ENCODE measurements at places on chromosomes 3 and 15.

DNA sequence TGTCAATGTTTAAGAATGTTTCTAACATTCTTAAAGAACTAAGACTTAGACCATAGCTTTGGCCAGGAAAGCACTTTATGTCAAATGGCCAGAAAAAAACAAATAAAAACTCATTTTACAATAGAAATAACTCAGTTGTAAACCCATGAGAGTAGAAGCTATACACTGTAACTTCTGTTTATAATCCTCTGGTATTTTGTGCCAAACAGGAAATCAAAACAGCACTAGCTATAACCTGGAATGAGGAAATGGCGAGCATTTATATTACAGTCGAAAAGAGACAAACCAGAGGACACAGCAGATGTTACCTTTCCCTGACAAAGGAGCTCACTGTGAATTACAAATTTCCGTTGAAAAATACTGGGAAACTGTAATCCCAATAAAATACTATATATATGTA, 10.3 kb downstream of the GK5 start:
- H3K27me3 ChIP-seq = no peaks in the 10 kb centered on the region
- H3K27ac ChIP-seq = no peak overlapping the region
- DNase-seq = no peak
- peaks cover 7% of the 10 kb centered on the region for H3K4me1 ChIP-seq

DNA sequence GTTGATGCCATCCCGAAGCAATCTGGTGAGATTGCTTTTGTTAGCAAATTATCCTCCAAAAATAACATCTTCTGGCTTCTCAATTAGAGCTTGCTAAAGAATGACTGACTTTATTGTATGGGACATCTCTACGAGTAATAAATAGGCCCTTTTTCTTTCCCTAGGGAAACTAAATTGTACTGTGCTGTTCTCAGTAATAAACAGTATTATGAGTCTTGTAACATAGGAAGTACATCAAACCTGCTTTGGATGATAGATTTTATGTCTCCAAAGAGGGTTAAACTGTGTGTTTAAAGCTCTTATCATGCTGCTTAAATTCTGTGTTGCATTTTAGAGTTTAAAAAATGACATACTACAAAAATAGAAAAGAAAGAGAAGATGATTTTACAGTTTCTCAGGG, 153.4 kb upstream of the THRB start:
- H3K4me1 ChIP-seq = no peaks in the 10 kb centered on the region
- no peaks in the 10 kb centered on the region for H3K36me3 ChIP-seq
- no peak overlapping the region for H3K27ac ChIP-seq
- no peak for DNase-seq

DNA sequence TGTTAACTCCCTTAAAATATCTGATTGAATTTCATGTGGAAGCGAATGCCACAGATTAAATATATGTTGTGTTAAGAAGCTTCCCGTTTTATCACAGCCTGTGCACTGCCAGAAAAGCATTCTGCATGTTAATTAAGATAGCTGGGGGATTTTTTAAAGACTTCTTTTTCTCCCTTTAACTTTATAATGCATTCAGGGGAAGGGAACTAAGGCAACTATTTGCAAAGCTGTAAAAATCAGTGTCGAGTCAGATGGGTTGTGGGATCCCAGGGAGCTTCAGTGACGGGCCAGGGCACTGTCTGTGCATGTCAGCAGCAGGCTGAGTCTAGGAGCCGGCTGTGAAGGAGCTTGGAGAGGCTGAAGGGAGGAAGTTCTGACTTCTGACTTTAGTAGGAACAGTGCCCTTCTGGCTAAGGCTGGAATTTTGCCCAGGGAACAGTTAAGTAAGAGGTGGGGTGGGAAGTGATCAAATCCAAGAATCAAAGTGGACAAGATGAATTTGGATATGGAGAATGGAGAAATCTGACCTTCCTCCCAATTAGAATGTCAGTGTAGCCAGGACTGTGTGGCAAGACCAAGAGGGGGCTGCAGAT, 77.7 kb downstream of the ABHD5 start:
- DNase-seq = no peak
- H3K27ac ChIP-seq = no peak overlapping the region
- H3K4me3 ChIP-seq = no peak overlapping the region

DNA sequence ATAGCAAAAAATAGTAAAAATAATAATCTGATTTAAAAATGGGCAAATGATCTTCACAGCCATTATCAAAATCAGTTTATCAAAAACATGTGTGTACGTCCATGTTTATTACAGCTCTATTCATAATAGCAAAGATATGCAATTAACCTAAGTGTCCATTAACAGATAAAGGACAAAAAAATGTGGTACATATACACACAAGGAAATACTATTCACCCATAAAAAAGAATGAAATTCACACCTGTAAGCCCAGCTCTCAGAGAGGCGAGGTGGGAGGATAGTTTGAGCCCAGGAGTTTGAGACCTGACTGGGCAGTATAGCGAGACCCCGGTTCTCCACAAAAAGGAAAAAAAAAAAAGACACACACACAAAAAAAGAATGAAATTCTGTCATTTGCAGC, 82.6 kb upstream of the PPIB start:
- H3K4me3 ChIP-seq = no peak overlapping the region
- H3K27ac ChIP-seq = no peak overlapping the region
- no peaks in the 10 kb centered on the region for H3K36me3 ChIP-seq
- DNase-seq = no peak
- no peaks in the 10 kb centered on the region for H3K27me3 ChIP-seq

GRCh38 chr15:66598095-66598815, 32.5 kb upstream of the LCTL start:
- H3K36me3 ChIP-seq = no peaks in the 10 kb centered on the region
- no peaks in the 10 kb centered on the region for H3K27me3 ChIP-seq
- H3K4me1 ChIP-seq = no peaks in the 10 kb centered on the region
- DNase-seq = no peak
- no peak overlapping the region for H3K27ac ChIP-seq
- no peak overlapping the region for H3K4me3 ChIP-seq

- no peak overlapping the region for H3K27ac ChIP-seq
- H3K4me3 ChIP-seq = no peak overlapping the region
- no peaks in the 10 kb centered on the region for H3K27me3 ChIP-seq
Observed at GRCh38 chr3:133455960-133456359, 56.1 kb downstream of the BFSP2 start.

DNA sequence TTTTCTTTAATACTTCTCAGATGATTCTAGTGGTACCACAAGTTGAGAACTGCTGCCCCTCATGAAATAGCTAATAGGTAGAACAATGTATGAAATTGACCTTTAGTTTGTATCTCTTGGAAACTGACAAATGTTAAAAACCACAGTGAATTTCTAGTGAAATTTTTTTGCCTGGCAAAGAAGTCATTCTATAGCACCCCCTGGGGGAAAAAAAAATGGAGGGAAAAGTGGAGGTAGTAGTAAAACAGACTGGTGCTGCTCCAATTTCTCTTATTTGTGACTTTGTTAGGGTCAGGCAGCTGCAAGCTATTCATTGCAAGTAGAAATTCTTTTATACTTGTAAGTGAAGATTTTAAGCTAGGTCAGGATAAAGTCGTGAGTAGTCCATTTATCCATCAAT, 605.0 kb downstream of the NLGN1 start:
- H3K27ac ChIP-seq = no peak overlapping the region
- no peaks in the 10 kb centered on the region for H3K4me1 ChIP-seq
- no peaks in the 10 kb centered on the region for H3K36me3 ChIP-seq
- no peak overlapping the region for H3K4me3 ChIP-seq
- no peaks in the 10 kb centered on the region for H3K27me3 ChIP-seq

DNA sequence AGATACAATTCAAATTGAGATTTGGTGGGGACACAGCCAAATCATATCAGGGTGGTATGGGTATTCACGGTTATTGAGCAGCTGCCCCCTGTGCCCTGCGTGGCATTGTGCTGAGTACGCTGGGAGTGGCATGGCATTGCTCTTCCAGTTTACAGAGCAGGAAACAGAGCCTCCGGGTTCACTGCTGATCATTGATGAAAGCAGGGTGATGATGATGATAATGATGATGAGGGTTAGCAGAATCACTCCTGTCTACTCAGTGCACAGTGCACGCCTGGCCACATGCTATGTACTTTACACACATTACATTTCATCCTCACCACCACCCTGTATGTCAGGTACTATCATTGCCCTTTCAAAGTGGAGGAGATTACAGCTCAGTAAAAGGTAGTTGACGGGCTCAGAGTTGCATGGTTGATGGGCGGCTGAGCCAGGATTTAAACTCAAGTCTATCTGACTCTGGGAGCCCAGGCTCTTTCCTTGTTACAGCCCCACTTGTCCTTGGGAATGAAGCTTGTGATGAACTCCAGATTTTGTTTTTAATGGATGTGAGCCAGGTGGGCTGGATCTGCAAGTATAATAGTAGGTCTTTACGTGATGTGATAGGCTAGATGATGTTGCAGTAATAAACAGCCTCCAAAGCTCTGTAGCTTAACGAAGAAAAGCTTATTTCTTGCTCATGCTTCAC, 87.6 kb upstream of the MYZAP start:
- H3K27me3 ChIP-seq = no peaks in the 10 kb centered on the region
- no peak overlapping the region for H3K27ac ChIP-seq
- peaks cover 8% of the 10 kb centered on the region for H3K4me1 ChIP-seq
- DNase-seq = no peak
- H3K36me3 ChIP-seq = no peaks in the 10 kb centered on the region

DNA sequence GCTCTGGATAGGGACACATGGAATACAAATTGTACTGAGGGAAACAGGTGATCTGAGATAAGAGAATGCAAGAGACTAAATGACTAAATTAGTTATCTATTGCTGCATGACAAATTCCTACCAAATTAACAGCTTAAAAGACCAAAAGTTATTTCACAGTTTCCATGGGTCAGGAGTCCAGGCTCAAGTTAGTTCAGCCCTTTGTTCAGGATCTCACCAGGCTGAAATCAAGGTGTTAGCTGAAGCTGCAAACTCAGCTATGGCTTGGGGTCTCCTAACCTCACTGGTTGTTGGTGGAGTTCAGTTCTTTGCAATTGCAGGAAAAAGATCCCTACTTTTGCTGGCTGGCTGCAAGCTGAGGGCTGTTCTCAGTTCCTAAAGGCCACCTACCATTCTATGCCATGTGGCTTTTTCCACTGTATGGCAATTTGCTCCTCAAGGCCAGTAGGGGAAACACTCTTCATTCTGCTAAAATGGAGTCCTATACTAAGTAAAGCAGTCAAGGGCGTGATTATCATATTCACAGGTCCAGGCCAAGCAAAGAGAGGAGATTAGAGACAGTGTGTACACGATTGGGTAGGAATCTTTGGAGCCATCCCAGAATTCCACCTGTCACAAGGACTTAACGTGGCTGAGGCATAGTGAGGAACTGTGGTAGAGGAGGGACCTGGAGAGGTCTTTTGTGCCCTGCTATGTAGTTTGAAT, 53.7 kb downstream of the THRB start:
- H3K27ac ChIP-seq = no peak overlapping the region
- H3K4me1 ChIP-seq = no peaks in the 10 kb centered on the region
- no peaks in the 10 kb centered on the region for H3K36me3 ChIP-seq
- no peaks in the 10 kb centered on the region for H3K27me3 ChIP-seq

All from H1 (cell line).